ENCODE measurements at places on chromosomes 4 and X.

GRCh38 chrX:39580043-39580442, 517.7 kb downstream of the BCOR start:
- no peak for DNase-seq

- DNase-seq = peak; percentile 96
These were observed at the start of gene UGDH for GRCh38 chr4:39527296-39528060. Gene UGDH, minus strand, starts transcription at chr4:39527439. Its CDS starts 5,927 bp downstream, at chr4:39521512.

GRCh38 chr4:52298444-52298843, 247.3 kb downstream of the SPATA18 start:
- DNase-seq = no peak

DNA sequence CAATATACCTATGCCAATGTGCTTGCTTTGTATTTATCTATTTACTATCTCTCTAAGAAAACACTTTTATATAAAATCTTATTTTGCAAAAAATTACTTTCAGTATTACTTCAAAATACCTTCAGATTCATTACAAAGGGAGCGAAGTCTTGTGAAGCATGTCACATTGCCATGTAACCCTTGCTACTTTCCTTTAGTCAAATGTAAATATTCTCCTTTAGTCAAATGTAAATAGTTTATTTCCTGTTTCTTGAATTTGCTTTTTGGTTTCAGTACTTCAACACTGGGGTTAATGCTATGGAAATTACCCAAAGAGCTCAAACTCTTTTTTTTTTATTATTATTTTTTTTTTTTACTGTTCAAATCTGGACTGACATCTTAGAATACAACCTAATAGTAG, 383.3 kb downstream of the GRXCR1 start:
- no peak for DNase-seq

- no peak for DNase-seq
These were observed 102.9 kb downstream of the HUWE1 start for GRCh38 chrX:53583571-53583970.

- DNase-seq = no peak
These were observed 14.3 kb downstream of the HNRNPDL start for GRCh38 chr4:82415922-82416365.

- no peak for DNase-seq
These were observed 110.9 kb downstream of the HDAC8 start for GRCh38 chrX:72461766-72462165.

DNA sequence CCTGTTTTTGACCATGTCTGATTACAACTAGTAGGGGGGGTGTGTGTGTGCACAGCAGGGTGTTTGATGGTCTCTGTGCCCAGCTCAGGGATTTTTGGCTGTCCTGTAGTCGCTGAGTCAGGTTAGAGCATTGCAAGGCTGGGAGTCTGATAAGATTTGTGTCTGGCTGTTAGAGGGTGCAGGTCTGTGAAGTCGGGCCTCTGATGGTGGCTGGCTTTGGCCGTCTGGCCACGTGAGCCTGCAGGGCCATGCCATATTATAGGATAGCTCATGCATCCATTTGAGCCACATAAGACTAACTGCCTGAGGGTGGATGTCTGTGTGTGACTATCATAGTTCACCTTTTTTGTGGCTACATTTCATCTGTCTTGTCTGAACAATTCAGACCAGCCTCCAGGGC, 4.9 kb downstream of the PORCN start:
- no peak for DNase-seq

DNA sequence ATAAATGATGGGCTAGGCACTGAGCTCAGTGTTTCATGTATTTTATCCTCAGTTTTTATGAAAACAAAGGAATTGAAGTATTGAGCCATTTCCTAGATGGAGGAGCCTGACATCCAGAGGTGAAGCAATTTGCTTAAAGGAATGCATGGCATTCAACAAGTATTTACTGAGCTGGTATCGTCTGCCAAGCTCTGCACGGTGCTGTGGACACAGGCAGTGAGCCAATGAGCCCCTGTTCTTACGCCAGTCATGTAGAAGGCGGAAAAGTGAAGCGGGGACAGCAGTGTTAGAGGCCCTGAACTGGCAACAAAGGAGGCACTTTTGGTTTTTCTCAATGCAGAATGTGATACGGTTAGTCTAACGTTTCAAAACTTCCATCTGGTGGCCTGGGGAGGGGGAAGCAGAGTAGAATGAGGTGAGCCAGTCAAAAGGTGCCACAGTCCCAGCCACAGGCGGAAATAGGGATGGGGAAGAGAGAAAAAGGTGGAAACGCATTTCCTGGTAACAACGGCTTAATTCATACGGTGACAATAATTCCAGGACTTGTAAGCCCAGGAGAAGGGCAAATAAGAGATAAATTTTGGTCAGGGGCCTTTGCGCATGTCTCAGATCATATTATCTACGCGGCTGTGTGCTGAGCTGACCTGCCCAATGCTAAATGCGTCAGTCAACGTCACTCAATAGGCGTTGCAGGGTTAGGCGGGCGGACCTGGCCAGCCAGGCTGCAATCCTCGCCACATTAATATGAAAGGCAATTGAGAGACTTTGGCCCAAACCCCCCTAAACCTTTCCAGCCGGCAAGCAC, 133.9 kb downstream of the AFAP1 start:
- DNase-seq = peak; percentile 83

GRCh38 chr4:140326395-140326993, 47.0 kb upstream of the SCOC start:
- no peak for DNase-seq

GRCh38 chr4:74524985-74525384, 80.0 kb downstream of the AREG start:
- DNase-seq = no peak

- no peak for DNase-seq
These were observed 101.9 kb upstream of the BCOR start for GRCh38 chrX:40199704-40200103.

DNA sequence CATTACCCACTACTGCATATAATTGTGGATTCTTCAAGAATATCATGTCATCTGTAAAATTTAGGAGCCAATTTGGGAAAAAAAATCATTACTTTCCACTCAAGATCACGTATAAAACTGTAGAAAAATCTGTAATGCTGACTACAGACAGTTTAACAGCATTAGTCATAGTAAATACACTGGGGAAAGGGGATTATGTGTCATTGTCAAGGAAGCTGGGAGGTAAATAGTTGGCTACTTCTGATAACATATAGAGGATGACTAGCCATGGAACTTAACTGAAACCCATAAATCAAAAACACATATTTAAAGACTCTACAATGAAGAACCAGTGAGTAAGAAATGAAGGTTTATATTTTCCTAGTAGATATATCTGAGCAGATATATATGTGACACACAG, 1666.4 kb upstream of the IGFBP7 start:
- peak; percentile 80 for DNase-seq

GRCh38 chr4:138053641-138054301, 188.4 kb downstream of the SLC7A11 start:
- peak; percentile 74 for DNase-seq

DNA sequence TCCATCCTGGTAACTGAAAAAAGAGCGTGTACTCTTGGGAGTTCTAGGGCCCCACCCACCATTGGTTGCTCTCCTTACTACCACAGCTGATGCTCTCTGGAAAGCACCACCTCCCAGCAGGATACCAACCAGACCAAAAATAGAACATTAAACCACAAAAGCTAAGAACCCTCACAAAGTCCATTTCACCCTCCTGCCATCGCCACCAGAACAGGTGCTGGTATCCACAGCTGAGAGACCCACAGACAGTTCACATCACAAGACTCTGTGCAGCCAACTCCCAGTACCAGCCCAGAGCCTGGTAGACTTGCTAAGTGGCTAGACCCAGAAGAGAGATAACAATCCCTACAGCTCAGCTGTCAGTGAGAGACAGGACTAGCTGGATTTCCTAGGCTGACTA, 240.6 kb downstream of the PABPC4L start:
- no peak for DNase-seq

DNA sequence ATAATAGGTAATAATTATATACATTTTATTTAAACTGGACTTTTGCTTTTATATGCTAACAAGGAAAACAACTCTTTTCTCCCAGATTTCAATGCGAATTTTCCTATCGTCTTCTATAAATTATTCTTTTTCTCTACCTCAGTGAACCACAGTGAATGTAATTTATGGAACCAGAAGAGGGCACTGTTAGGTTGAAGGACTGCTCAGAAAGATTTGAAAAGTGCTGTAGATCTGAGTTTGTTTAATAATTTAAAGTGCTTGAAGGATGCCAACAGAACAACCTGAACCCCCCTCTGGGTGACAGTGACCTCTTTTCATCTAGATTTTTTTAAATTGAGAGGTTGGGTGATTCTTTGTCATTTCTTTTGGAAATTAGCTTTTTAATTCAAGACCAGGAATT, 54.9 kb downstream of the PHOX2B start:
- peak; percentile 17 for DNase-seq

DNA sequence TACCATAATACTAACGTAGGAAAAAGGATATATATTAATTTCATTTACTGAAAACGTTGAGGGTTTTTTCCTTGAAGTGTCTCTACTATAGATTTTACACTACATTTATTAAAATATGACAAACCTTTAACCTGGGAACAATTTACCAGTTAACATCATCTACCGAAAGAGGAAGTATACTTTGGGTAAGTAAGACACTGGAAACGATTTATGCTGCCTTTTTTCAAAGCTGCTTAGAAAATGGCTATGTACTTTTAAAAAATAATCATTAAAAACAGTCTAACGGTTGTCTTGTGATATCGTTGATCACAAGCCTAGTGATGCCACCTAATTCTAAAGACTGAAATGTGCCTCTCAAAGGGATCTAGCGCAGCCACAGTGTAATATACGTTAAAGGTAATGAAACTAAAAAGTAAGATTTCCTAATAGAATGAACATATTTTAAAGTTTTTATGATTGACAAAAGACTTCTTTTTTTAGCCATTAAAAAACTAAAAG, 50.4 kb downstream of the STX18 start:
- no peak for DNase-seq

DNA sequence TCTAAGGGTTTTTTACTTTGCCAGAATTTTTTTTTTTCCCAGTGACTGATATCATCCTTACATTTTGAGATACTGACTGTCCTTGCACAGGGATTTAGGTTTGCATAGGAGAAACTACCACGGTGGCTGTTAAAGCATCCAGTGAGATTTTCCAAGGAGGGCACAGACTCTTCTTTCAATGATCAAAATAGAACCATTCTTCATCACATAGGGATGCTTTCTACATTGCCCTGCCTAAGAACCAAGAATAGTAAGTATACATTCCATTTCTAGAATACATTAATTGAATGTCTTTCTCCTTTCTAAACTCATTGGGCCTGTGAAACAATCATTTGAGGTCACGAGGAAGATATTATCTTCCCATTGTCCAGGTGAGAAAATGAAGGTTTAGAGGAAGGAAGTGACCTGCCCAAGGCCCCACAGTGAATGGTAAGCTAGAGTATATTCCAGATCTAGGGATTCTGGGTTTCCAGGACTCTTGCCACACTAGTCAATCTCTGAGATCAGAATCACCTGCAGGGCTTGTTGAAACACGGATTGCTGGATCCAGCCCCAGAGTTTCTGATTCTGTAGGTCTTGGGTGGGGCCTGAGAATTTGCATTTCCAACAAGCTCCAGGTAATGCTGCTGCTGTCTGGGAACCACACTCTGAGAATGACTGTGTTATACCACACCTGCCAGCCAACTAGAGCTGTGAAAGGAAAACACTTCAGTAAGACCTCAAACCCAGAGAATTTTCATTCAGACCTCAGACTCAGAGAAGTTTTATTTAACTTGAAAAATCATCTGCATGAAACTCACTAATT, 17.7 kb upstream of the TMEM154 start:
- no peak for DNase-seq

DNA sequence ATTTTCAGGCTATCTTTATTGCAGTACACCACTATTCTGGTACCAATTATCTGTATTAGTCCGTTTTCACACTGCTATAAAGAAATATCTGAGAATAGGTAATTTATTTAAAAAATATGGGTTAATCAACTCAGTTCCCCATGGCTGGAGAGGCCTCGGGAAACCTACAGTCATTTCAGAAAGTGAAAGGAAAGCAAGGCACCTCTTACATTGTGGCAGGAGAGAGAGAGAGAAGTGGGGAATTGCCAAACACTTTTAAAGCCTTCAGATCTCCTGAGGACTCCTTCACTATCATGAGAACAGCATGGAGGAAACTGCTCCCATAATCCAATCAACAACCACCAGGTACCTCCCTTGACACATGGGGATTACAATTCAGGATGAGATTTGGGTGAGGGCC, 54.7 kb downstream of the AMER1 start:
- DNase-seq = no peak

DNA sequence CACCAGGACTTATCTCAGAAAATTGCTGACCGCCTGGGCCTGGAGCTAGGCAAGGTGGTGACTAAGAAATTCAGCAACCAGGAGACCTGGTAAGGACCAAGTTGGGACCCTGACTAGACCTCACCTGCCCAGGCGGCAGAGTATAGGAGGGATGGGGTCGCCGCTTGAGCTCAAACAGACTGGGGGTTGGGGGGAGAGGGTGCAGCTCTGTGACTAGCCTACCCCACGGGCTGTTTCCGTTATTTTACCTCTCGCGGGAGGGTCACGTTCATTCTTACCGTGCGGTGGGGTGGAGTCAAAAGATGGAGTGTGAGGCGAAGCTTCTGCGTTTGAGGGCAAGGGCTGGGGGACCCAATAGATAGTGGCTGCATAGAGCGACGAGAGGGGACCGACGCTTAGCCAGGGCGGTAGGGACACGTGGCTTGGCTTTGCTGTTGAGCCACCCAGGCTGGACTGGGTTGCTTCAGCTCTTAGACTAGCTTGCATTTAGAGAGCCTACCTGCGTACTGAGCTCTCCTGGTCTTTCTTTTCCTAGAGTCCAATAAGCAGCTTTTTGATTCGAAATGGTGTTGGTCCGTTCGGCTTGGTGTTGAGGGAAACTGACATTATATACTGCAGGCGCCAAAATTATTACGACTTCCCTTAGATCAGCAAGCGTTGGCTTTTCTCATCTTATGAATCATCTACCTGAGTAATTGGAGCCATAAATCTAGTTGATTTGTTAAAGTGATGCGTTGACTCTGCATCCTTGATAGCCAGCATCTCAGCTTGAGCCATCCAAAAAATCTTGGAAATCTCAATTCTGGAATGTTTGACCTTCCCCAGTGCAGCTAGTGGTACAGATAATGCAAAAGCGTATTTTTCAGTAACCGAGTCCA, 591 bp downstream of the PRPS1 start:
- DNase-seq = peak; percentile 20

- DNase-seq = no peak
These were observed 98.6 kb downstream of the FHDC1 start for GRCh38 chr4:153034681-153035080.

DNA sequence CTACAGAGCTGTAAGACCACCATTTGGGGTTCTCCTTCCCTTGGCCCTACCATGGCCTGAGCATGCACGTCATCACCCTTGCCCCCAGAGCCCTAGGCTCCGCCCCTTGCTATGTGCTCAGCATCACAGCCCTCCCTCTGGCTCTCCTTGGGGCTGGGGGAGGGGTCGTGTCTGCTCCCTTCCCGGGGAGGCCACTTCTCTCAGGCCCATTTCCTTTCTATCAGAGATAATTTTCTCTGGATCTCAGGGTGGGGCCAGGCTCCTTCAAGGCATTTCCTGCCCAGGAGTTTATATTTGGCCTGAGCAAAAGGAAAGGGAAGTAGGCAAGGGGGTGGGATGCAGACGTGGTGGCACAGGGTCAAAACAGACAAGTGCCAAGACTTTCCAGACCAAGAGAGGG, 55.9 kb downstream of the STARD8 start:
- DNase-seq = no peak

GRCh38 chr4:174532445-174532844, 10.2 kb upstream of the HPGD start:
- DNase-seq = peak; percentile 12
